ENCODE measurements at places on chromosomes 7 and 10. TPM values are rescaled to one million over a fixed set of nuclear protein-coding genes. Genes with fewer than 3 reads are reported as not detected.

NPFFR1 gene
- total RNA-seq = not detected

DNA sequence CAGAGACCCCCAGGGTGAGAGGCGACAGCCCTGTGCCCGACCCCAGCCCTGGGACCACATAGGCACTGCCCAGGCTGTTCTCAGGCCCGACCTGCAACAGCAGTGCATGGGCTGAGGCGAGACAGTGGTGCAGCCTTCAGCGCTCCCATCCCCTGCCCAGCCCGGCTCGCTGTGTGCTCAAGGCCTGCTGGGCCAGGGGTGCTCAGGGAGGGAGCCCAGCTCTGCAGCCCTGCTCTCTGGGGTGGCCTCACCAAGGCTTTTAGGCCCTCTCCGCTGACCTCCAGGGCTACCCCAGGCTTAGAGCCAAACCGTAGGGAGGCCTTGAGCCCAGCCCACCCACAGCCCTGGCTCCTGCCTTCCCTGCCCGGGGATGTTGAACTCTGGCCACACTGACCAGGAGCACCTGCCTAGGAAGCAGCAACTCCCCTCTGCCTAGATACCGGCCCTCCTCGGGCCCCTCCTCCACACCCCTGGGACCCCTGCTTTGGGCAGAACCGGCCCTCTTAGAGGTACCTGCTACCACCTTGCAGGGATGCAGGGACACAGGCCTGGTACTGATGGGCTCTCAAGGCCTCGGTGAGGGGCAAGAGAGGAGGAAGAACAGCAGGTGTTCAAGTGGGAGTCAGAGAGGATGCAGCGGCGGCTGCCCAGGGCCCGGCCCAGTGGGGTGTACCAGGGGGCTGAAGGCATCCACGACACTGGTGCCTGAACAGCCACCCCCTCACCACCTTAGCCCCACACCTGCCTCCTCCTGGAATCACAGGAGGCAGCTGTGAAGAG lies 231.5 kb downstream of the ELFN1 start:
- DNase-seq = no peak

GRCh38 chr10:100401631-100402328 lies 54.7 kb downstream of the SCD start:
- no peak for DNase-seq

- peak; percentile 94 for DNase-seq
Measured at GRCh38 chr7:901388-902154, 25.2 kb downstream of the GET4 start.

DNA sequence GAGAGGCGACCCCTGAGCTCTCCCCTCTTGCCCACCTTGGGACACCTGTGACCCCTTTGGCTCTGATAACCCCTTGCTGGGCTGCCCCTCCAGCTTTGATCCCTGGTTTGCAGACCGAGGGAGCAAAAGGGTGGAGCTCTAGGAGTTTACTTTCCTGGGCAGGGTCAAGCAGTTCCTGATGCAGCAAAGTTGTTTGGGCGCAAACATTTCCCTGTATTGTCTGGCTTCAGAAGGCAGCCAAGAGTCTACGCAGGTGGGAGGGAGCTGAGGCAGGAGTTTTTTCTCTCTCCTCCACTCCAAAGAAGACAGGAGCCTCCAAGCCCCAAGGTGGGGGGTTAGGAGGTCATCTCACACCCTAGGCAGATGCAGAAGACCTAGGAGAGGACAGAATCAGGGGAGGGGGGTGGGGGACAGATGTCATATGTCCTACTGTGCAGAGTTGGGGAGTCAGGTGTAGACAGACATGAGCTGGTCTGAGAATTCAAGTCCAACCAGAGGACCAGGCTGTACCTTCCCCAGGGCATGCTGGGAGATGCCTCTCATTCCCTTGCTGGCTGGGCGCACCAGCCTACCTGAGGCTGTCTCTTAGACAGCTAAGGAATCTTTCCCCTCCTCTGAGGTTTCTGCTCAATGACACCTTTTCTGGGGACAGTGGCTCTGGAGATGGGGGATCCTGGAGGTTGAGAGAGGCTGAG lies 20.5 kb downstream of the TMEM270 start:
- DNase-seq = no peak

- DNase-seq = no peak
Measured at GRCh38 chr10:13773043-13773442, 186.3 kb downstream of the PRPF18 start.

DNA sequence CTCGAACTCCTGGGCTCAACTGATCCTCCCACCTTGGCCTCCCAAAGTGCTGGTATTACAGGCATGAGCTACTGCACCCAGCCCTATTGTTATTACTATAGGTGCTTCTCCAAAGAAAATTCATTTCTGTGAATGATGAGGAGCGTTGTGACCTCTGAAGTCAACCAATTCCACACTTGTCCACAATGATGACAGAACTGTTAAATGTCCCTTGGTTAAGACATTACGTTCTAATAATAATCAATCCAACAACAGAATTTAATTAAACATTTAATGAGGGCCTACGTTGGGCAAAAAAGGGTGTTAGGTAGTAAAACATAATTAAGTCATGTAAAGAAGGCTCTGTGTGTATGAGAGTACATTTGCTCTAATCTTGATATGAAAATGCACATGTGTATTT lies 18.2 kb downstream of the POLR3A start:
- no peak for DNase-seq

Data from Karpas-422 (cell line).